Testis (tissue), 5 donors: ENCODE measurements at places on chromosomes 13 and 19. TPM values are rescaled to one million over a fixed set of nuclear protein-coding genes. Genes with fewer than 3 reads are reported as not detected.

The ZNF793 gene
- 7.3 TPM for polyA plus RNA-seq

DNA sequence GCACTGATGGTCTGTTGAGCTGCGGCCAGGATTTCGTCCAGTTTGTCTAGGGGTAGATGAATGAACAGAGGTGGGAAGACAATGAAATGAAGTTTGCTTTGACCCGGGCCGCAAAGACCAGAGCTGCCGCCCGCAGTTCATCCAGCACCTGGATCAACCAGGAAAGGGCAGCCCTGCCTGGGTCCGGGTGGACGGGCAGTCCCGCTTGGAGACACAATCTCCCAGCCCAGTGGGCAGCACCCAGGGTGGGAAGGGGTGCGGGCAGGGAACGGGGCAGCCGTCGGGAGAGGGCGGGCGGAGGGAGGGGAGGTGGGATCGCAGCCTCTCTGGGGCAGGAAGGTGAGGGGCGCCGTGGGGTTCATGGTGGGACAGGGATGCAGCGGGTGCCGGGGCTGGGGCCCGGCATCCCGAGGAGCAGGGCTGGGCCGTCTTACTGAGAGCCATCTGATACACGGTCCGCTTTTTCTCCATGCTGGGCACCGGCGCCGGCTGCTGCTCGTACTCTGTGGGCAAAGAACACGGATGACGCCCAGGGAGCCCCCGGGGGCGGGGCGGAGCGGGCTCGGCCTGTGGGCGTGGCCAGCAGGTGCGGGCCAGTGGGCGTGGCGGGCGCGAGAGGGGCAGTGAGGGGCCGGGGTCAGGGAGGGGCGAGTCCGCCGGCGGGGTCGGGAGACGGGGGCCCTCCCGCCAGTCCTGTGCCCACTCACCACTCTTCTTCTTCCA lies 33.1 kb downstream of the SHANK1 start:
- H3K4me3 ChIP-seq, result no peak overlapping the region
- H3K36me3 ChIP-seq, result no peaks in the 10 kb centered on the region
- no peaks in the 10 kb centered on the region for H3K27me3 ChIP-seq
- no peaks in the 10 kb centered on the region for H3K4me1 ChIP-seq

The ERVK3-1 gene
- polyA plus RNA-seq, result 34.0 TPM

DNA sequence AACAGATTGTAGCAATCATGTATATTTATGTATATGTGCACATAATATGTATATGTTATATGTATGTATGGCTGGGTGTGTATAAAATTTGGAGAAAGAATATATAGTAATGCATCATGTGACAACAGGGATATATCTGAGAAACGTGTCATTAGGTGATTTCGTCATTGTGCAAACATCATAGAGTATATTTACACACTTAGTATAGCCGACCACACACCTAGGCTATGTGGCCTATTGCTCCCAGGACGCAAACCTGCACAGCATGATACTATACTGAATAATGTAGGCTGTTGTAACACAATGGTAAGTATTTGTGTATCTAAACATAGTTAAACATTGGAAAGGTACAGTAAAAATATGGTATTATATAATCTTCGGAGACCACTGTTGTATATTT lies 43.8 kb downstream of the ESD start:
- H3K4me3 ChIP-seq, result no peak overlapping the region
- no peak for DNase-seq
- H3K36me3 ChIP-seq, result no peaks in the 10 kb centered on the region
- no peaks in the 10 kb centered on the region for H3K4me1 ChIP-seq

DNA sequence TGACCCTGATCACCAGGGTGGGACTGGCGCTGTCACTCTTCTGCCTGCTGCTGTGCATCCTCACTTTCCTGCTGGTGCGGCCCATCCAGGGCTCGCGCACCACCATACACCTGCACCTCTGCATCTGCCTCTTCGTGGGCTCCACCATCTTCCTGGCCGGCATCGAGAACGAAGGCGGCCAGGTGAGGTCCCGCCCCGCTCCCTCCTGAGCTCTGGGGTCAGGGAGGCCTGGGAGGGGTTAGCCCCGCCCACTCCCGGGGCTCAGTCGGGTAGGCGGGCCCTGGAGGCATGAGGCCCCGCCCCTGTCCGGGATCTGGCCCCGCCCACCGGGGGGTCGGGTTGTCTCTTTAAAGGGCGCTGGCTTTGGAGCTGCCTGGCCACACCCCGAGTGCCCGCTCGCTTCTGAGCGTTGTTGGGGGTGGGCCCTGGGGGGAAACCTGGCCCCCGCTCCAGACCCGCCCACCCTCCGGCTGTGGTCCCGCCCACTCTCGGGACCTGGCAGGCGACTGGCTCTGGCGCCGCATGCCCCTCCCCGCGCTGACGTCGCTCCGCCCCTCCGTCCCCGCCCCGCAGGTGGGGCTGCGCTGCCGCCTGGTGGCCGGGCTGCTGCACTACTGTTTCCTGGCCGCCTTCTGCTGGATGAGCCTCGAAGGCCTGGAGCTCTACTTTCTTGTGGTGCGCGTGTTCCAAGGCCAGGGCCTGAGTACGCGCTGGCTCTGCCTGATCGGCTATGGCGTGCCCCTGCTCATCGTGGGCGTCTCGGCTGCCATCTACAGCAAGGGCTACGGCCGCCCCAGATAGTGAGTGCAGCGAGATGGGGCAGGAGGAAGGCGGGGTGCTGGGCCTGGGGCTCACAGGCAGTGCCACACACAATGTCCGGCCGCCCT lies 13.1 kb downstream of the DDX39A start:
- peak overlapping the region; percentile 80 for H3K27ac ChIP-seq
- DNase-seq, result peak; percentile 92
- H3K36me3 ChIP-seq, result no peaks in the 10 kb centered on the region

The N4BP2L1 gene
- polyA plus RNA-seq, result 8.3 TPM

DNA sequence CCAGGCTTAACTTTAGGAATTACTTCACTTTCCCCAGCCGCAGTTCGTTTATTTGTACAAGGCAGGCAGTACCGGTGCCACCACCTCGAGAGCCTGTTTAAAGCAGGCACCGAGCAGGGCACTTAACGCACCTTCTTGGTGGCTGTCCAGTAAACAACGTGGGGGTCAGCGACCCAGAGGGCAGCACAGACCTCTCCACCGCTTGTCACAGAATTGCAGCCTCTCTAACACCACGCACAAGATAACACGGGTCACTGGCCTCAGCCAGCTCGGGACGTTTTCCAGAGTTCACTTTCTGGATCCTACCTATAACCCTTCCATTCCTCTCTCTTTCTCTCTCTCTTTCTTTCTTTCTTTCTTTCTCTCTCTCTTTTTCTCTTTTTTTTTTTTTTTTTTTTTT lies 16.8 kb upstream of the ELAVL1 start:
- no peaks in the 10 kb centered on the region for H3K4me1 ChIP-seq
- DNase-seq, result no peak
- H3K4me3 ChIP-seq, result no peak overlapping the region
- H3K27me3 ChIP-seq, result no peaks in the 10 kb centered on the region
- H3K36me3 ChIP-seq, result no peaks in the 10 kb centered on the region

The COX7A1 gene
- polyA plus RNA-seq, result 25.4 TPM

DNA sequence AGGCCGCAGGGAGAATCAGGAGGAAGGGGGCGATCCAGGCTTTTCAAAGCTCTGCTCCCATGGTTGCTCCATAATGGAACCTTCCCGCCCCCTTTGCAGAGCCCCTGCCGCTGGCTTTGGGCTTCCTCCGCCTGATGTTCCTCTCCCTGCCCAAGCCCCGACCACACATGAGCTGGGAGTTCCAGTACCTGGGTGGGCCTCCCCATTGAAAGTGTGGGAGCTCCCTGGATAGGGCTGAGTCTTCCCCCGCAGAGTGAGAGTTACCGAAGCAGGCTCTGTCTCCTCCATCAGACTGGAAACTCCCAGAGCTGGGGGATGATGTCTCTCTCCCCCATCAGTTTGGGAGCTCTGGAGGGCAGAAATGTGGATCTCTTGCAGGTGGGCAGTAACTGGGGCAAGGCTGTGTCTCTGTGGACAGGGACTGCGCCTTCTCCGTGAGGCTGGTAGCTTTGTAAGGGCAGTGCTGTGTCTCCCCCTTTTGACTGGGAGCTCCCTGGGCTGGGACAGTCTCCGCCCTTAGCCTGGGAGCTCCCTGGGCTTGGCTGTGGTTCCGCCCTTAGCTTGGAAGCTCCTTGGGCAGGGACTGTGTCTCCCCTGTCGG lies 722 bp downstream of the DCAF15 start:
- no peaks in the 10 kb centered on the region for H3K27me3 ChIP-seq
- H3K27ac ChIP-seq, result peak overlapping the region; percentile 79
- H3K4me3 ChIP-seq, result peak overlapping the region; percentile 87
- peak; percentile 74 for DNase-seq

The CRLF1 gene
- 8.7 TPM for polyA plus RNA-seq

The FFAR1 gene
- polyA plus RNA-seq, result 0.26 TPM

The FSD1 gene
- 18.2 TPM for polyA plus RNA-seq

DNA sequence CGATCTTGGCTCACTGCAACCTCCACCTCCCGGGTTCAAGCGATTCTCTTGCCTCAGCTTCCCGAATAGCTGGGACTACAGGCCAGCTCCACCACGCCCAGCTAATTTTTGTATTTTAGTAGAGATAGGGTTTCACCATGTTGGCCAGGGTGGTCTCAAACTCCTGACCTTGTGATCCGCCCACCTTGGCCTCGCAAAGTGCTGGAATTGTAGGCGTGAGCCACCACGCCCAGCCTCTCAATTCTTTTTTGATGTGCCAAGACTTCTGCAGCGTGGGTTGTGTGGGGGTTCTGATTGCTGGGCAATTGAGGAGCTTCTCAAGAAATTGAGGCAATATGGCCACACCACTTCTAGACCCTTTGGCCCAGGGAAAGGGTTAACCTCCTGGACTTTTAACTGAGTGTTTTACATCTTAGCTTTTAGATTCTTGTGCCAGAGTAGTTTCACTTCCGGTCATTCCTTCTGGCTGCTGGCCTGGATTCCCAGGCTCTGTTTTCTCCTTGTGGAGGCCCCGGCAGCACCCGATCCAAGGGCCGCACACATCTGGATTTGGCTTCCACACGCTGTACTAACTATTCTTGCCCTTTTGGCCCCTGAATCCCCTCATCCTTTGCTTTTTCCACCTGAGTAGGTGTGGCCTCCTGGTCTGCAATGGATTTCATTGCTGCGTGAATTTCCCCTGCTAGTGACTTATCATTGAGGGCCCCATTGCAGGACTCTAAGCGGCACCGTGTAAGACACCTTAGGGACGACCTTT lies 14.7 kb downstream of the SMARCA4 start:
- no peaks in the 10 kb centered on the region for H3K36me3 ChIP-seq
- no peak overlapping the region for H3K4me3 ChIP-seq
- H3K27me3 ChIP-seq, result no peaks in the 10 kb centered on the region
- peaks cover 18% of the 10 kb centered on the region for H3K4me1 ChIP-seq
- peak; percentile 74 for DNase-seq

The ATP8A2 gene
- polyA plus RNA-seq, result 38.3 TPM

The ZNF626 gene
- polyA plus RNA-seq, result 4.5 TPM

GRCh38 chr19:51751655-51752054 lies at the start of gene FPR1:
FPR1 (minus strand) TSS chr19:51751878; CDS start chr19:51746994, 4,884 bp downstream.
- no peak for DNase-seq
- H3K36me3 ChIP-seq, result no peaks in the 10 kb centered on the region
- no peaks in the 10 kb centered on the region for H3K4me1 ChIP-seq
- H3K4me3 ChIP-seq, result no peak within 1 kb of the TSS

The ZNF611 gene
- polyA plus RNA-seq, result 7.9 TPM

- DNase-seq, result no peak
- no peaks in the 10 kb centered on the region for H3K36me3 ChIP-seq
- no peaks in the 10 kb centered on the region for H3K4me1 ChIP-seq
- H3K27me3 ChIP-seq, result no peaks in the 10 kb centered on the region
- H3K27ac ChIP-seq, result no peak overlapping the region
Measured at GRCh38 chr19:9342610-9343304, 18.8 kb downstream of the ZNF559 start.

DNA sequence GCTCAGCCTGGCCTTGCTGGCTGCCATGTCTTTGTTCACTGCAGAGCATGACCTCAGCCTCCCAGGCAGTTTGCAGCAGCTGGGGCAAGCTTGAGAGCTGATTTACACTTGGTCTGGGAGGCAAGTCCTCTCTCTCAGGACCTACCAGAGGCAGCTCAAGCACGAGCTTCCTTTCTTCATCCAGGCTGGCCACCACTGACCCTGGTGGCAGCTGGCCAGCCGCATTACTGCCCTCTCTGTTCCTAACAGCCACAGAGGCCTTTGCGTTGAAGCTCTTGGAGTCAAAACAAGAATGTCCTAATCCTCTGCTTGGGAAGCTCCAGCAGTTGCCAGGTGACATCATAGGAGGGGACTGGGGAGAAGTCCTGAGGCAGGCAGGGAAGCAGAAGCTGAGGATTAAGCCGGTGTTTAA lies 85.7 kb downstream of the NUFIP1 start:
- DNase-seq, result peak; percentile 85
- peaks cover 42% of the 10 kb centered on the region for H3K4me1 ChIP-seq
- H3K27me3 ChIP-seq, result no peaks in the 10 kb centered on the region
- H3K36me3 ChIP-seq, result no peaks in the 10 kb centered on the region
- H3K4me3 ChIP-seq, result no peak overlapping the region

DNA sequence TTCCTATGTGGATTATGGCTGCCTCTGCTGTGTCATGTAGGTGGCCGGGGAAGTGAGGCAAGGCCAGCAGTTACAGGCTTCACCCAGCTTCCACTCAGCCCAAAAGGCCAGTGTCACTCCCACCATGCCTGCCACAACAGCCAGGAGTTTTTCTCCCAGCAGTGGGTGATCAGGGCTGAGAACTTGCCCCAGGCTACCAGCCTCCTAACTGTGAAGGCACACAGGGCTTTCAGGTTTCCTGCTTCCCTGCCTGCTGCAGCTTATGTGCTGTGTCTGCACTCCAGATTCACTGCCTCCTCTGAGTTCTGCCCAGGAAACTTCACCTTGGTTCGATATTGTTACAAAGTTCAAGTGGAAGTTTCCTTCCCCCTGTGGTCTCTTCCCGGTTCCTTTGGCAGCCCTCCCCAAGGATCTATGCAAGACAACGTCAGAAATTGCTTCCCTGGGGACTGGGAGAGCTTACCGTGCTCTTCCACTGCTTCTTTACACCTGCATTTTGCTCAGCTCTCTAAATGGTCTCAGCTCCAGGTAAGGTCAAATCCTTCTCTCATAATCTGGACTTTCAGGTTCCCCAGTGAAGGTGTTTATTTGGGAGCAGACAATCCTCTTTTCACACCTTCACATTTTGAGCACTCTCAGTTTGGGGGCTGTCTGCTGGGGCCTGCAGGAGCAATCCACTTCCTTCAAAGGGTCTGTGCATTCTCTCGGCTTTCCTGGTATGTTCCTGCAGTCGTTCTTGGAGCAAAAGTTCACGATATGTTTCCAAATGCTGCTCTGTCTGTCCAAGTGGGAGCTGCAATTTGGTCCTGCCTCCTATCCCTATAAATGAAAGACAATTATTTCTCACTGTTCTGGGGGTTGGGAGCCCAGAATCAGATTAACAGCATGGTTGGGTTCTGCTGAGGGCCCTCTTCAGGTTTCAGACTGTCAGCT lies 1730.1 kb upstream of the PRR20A start:
- H3K27me3 ChIP-seq, result no peaks in the 10 kb centered on the region
- no peaks in the 10 kb centered on the region for H3K36me3 ChIP-seq
- no peak overlapping the region for H3K4me3 ChIP-seq

The DIRAS1 gene
- polyA plus RNA-seq, result 8.1 TPM
